ENCODE measurements at places on chromosomes 1 and 21.

- no peak for DNase-seq
These were observed 213.5 kb upstream of the PTGFR start for GRCh38 chr1:78277253-78277652.

DNA sequence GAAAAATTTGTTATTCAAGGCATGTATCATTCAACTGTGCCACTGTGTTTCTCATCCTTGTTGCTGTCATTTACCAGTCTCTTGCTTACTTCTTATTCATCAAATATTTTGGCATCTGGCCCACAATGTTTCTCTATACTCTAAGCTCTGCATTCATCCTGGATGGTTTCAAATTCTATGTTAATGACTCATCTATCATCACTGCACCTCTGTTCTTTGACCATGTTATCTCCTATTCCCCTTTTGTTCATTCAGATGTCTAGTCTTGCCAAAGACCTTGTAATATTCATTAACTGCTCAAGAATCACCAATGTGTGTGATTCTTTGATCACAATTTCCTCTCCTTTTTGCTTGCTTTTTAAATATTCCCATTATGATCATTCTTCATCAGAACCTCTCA, 54.6 kb upstream of the PRKACB start:
- no peak for DNase-seq

GRCh38 chr1:63152572-63152971, 169.8 kb upstream of the FOXD3 start:
- DNase-seq, result no peak

DNA sequence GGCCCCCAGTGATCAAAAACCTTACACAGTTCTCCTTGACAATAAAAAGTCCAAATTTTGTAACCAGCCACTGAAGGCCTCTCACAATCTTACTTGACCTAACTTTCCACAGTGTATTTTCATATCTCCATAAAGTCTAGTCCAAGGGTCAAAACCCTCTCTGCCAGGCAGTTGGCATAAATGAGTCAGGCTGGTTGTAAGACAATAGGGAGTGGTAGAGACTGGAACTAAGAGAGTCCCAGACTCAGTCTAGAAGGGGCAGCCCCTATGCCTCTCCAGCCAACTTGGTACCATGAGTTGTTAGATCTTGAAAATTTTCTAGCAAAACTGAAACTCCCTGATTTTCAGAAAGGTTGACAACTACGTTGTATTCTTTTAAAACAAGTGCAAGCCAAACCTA, 21.0 kb downstream of the KIF21B start:
- no peak for DNase-seq

- no peak for DNase-seq
These were observed 32.3 kb downstream of the ERRFI1 start for GRCh38 chr1:7993593-7994479.

DNA sequence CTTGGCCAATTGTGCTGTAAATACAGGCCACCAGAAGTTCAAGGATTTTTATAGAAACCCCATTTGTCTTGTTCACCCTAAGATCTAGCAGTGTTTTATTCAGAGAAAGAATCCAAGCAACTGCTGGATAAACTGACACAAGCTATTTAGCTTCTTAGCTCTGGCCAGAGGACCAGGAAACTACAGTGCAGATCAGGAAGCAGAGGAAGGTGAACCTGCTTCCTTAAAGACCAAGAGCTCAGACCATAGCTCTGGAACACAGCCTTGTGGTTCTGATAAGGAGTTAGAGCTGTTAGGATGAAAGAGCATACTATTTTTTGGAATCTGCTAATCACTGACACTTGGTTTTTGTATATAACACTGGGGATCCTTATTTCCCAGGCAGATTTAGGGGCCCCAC, 5.2 kb upstream of the CCDC17 start:
- no peak for DNase-seq

DNA sequence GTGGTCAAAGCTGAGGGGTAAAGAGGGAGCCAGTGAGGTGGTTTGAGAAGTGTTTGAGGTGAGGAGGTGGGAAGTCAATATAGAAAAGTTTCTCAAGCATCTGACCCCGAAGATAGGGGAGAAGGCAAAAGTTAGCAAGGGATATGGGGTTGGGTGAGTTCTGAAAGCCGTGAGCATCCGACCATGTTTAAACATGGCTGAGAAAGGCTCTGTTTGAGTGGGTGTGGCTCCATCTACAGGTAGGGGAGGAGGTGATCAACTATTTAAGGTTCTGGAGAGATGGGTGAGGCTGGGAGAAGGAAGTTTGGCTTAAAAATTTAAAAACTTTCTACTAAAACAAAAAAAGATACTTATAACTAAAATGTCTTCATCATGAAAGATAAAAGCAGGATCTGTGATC, 273.8 kb downstream of the KCNJ6 start:
- no peak for DNase-seq

DNA sequence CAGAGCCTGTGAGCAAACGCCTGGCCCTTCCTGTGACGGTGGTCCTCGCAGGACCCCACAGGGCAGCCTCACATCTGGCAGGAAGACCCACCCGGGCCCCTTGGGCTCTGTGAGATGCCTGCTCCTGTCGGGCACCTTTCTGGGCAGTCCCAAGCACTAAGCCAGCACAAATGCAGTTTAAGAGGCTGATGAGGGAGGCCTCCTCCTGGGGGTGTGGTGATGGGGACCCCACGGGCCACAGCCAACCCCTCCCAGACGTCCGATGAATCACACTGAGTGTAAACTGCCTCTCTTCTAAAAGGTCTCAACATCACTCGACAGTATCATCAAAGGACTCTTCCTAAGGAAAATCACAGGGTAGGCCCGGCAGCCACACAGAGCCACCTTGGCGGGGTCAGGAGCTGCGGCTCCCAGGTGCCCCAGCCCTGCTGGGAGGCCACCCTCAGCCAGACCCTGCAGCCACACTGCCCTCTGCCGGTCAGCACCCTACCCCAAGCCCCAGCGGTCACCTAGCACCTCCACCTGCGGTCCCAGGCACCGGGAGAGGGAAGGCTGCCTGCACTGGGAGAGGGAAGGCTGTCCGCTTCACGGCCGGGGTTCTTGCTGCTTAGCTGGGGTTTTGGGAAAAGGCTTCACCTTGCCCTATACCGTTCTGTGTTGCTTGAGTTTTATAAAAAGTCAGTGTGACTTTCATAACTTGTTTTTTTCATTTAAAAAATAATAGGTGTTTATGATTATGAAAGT, 3.9 kb upstream of the PRKCZ start:
- peak; percentile 89 for DNase-seq

Measured in spleen (tissue), 13 donors.